ENCODE measurements at places on chromosomes 7 and 10. TPM values are rescaled to one million over a fixed set of nuclear protein-coding genes. Genes with fewer than 3 reads are reported as not detected.

Gene TMEM273
- not detected for total RNA-seq

DNA sequence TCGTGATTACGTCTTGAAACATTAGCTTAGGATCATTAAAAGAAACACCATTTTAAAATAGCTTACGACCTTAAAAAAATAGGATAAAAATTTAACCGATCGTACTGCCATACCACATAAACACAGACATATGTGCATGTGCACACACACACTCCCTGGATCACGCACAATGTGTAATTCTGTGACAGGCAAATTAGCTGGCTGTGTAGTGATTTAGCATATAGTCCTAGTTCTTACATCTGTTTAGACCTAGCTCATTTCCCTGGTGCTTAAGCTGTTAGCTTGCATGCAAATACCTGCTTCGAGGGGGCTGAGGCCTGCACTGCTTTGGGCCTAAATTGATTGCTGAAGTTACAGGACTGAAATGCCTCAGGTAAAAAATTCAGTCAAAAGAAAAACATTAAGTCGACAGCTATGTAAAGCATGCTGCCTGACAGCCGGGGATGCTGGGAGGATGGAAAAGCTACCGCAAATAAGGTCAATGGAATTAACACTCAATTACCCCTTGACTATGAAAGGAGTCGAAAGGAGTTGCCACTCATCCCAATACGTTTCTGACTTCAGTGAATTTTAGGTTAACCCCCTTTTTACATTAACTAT, 267.1 kb upstream of the FZD8 start:
- no peak for DNase-seq

Gene RBP4
- not detected for total RNA-seq

Gene ARPC1A
- 216 TPM for total RNA-seq

DNA sequence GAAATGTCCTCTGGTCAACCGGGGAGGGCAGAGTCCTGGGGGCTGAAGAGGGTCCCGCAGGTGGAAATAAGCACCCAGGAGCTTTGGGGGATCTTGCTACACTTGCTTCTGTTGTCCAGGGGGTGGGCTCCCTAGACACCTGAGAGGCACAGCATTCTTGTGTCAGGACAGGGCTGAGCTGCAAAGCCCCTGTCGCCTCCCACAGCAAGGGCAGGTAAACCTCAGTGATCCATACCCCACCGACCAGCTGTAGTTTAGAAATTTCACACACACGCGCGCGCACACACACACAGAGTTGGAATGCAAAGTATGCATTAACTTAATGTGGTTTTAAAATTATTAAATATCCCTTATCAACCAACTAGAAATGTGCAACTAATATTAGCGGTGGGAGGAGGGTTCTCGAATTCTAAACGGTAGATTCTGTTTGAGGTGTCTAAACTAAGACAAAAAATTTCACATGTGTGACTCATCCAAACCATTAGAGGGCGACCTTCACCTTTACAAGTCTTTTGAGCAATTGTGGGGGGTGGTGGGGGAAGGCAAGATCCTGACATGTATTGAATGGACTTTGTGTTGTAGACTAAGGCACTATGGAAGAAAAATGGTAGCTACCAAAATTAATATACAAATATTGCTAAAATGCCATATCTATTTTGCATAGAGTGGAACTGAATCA, 34.3 kb upstream of the PTF1A start:
- peak; percentile 53 for DNase-seq

DNA sequence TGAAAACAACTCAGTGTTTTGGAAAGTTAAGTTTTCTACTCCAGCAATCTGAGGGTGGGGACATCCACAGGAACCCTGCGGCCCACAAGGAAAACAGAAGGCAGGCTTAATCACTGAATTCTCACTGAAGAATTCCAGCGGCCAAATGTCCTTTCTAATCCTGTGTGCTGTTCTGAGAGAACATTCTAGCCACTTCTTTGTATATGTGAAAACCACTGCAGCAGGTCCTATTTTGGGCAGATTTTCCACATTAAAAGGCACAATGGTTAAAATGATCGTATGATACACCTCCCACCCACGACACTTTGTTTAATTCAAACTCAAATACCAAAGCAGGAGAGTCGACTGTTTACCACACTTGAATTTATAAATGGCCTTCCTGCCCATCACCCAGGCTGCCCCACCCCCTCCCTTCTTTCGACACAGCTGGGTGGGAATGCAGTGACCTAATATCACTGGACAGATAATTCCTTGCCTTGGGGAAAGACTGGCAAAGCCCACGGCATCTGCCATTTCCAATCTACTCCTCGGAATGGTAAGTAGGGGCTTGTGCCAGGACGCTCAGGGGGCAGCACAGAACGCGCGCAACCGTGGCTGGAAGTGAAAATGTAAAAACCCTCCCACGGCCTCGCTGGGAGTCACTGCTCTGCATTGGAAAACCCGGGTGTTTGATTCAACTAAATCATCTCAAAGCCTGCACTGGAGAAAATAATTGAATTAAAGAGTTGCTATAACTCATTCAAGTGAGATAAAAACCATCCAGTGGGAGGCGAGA, 67.0 kb downstream of the CTBP2 start:
- DNase-seq = peak; percentile 30

DNA sequence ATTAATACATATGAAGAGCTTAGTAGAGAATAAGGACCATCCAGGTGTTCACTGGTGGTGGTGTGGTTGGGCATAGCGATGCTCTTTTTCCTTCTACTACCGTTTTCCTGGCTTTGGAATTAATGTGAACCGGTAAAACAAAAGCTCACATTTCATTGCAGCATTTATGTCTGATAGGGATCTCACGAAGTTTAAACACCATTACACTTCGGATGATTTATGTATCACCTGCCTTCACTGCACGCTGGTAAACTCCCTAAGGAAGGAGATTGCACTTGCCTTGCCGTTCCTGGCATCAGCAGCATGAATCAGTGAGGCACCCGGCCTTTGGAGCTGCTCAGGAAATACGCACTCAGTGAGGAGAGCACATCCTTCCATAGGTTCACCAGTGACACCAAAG, 47.5 kb downstream of the WIPF3 start:
- DNase-seq = no peak

DNA sequence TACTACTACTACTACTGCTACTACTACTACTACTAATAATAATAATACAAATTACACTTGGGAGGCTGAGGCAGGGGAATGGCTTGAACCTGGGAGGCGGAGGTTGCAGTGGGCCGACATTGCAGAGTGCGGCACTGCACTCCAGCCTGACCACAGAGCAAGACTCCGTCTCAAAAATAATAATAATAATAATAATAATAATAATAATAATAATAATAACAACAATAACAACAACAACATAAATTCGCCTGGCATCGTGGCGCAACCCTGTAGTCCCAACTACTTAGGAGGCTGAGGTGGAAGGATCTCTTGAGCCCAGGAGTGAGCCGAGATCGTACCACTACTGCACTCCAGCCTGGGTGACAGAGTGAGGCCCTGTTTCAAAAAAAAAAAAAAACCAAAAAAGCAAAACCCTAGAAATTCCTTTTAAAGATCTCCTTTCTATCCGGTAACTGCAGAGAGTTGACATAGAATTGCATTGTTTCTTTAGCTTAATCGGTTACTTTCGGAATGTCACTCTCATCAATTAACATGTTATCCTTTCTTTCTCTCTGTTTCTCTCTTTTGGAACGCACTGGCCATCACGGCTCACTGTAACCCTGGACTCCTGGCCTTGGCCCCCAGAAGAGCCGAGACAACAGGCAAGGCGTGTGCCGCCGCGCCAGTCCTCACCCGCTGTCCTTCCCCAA, 972 bp downstream of the PHYH start:
- no peak for DNase-seq

Gene CXCL12
- total RNA-seq = 68.9 TPM

Gene NEBL
- total RNA-seq = 270 TPM

GRCh38 chr10:31536302-31536701, 217.3 kb downstream of the ZEB1 start:
- no peak for DNase-seq

- no peak for DNase-seq
These were observed 62.4 kb upstream of the SDK1 start for GRCh38 chr7:3238525-3239210.

- no peak for DNase-seq
These were observed 9.8 kb downstream of the TMEM60 start for GRCh38 chr7:77788327-77788902.

Gene C7orf33
- total RNA-seq = not detected

DNA sequence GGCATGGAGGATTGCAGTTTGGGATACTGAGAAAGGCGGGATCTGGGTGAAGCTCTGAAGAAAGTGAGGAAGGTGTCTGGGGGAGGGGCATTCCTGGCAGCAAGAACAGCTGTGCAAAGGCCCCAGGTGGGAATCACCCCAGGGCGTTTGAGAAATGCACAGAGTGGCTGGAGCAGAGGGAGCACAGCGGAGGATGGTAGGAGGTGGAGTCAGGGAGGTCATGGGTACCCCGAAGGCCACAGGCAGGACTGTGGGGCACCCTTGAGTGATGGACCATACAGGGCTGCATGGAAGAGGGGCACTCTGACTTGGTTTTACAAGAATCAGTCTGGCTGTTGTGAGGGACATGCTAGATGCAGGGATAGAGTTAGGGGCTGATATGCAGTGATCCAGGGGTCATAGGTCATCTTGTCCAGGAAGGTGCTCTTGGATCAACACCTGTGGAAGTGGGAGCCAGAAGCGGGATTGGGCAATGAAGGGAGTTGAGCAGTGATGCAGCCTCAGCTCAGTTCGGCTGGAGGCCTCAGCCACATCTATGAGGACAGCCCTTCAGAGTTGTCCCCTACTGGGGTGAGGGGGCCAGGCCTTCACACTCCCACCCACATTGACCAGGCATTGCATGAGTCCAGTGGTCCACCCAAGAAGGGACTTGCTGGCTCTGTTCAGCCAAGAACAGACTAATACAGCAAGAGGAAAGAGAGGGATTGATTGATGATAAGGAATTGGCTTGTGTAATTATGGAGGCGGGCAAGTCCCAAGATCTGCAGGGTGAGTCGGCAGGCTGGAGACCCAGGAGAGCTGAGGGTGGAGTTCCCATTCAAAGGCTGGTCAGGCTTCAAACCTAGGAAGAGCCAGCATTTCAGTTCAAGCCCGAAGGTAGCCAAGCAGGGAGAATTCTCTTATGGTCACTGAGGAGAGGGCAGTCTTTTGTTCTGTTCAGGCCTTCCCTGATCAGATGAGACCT, 48.7 kb downstream of the TSPAN15 start:
- DNase-seq = no peak

Gene GPR37
- total RNA-seq = 17.1 TPM

DNA sequence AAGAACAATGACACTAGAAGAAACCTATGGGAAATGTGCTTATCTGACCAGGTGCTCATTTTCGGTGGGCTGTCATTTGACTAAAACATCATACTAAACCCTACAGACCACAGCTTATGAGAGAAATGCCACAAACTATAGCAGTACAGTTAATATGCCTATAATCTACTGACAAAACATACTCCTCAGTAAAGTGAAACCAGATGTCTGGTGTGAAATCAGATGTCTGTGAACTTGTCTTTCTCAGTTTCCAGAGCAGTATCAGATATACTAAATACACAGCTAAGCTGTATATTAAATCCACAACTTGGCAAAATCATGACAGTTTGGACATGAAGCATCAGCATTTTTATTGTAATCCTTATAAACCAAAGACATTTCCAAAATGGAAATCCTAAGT, 3.3 kb downstream of the IMMP2L start:
- DNase-seq = no peak

Gene CRTAC1
- 3.1 TPM for total RNA-seq

DNA sequence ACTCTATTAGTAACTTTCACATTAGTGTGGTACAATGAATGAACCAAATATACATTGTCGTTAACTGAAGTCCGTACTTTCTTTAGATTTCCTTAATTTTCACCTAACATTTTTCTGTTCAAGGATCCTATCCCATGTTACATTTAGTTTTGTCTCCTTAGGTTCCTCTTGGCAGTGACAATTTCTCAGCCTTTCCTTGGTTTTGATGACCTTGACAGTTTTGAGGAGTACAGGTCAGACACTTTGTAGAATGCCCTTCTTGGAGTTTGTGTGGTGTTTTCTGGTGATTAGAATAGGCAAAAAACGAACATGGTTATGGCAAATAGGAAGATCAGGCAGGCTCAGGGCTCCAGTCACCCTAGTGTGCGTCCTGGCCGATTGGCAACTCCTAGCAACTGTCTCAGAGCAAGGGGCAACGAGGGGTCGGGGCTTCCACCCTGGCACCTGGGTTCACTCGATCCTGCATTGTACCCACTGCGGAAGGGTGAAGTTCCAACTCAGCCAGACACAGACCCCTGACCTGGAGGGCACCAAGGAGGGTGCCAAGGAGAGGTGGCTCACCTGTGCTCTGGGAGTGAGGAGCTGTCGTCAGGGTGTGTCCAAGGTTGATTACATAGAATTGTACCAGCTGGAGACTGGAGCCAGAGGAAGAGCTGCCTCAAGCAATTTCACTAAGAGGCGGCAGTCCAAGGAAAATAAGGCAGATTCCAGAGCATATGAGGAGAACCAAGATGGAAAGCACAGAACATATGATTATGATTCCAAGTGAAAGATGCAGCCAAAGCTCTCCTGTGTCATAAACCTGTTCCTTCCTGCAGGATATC, 37.5 kb downstream of the PAPSS2 start:
- no peak for DNase-seq

Gene SRRM3
- 0.89 TPM for total RNA-seq

Gene RNF32
- total RNA-seq = 3.2 TPM

DNA sequence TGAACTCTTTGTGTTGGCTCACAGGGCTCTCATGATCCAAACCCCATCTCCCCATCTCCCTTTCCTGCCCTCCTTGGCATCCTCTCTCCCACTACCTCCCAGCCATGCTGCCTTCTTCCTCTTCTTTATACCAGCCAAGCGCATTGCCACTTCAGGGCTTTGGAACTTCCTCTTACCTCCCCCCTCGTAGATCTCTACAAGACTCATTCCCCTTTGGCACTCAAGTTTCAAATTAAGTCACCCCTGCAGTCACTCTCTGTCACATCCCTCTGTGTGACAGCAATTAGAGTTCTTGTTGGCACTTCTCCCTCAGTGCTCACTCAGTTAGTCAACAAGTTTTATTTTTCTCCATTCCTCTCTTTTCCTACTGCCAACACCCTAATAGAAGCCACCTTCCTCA, 20.8 kb upstream of the NRP1 start:
- no peak for DNase-seq

Gene LRRD1
- total RNA-seq = 0.51 TPM

DNA sequence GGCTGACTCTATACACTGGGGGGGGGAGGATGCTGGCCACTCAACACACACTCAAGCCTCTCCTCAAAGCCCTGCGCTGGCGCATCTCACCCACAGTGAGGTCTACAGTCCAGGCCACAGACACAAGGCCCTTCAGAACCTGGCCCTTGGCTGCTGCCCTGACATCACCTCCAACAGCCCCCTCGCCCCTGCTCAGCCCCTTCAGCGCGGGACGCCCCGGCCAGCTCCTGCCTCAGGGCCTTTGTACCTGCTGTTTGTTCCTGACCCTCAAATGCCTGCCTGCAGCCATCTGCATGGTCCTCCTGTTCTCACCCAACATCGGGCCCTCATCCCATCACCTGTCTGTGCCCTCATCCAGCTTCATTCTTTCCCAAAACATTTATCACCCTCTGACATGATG, 572.6 kb downstream of the DNAJB6 start:
- no peak for DNase-seq

Gene ZKSCAN5
- 17.6 TPM for total RNA-seq

Gene CHST12
- total RNA-seq = 25.6 TPM
